Foreskin melanocyte (primary cell): ENCODE measurements at places on chromosomes 7 and 10.
A peak's percentile ranks its signal among the peaks of the same experiment; 100 is the strongest.

- DNase-seq = no peak
Observed at GRCh38 chr7:138917771-138918170, 63.4 kb downstream of the KIAA1549 start.

DNA sequence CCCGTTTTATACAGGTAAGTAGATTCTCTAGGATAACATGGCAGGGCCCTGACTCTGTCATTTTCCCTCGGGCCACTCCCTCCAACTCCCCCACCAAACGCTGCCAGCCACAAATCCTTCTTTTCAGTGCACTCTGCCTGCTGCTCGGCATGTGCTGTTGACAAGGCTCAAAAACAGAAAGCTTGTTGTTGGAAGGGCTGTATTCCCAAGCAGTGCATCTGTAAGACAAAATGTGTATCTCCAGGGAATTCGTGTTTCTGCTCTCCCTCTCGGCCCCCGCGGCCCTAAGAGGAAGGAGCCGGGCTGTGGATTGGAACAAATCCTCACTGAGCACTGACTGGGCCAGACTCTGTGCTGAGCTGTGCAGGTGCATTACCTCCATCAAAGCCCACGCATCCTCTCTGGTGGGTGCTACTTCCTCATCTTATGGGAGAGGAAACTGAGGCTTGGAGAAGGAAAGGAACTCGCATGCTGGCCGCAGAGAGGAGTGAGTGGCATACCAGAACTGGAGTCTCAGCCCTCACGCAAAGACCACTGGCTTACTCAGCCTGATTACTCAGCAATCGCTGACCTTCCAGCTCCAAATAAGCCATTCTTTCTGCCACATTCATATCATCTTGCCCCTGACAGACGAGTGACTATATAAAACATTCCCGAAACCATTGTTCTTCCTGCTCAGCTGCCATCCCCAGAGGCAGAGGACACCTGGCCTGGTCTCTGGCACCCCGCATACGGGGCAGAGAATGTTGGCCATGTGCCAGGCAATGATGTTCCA is 33.5 kb upstream of the ENO4 start:
- peak; percentile 59 for DNase-seq

- no peak for DNase-seq
Observed at GRCh38 chr7:10239695-10240345, 733.9 kb upstream of the PHF14 start.

DNA sequence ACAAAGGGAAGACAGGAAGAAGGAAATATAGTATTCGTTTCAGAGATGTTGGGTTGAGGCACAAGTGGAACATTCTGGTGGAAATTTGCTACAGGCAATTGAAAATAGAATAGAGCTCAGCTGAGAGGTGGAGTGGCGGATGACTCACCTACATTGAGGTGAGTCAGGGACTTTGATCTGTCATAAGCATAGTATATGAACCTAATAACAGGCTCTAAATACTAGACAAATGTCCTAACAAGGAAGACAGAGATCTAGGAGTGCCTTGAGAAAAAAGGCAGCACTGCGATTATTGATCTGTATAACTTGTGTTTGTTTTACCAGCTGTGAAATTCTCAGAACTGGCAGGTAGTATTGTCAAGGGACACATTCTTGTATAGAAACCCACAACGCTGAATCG is 907 bp upstream of the IFRD1 start:
- DNase-seq = no peak

- no peak for DNase-seq
Observed at GRCh38 chr10:101858723-101859500, 15.3 kb upstream of the KCNIP2 start.

DNA sequence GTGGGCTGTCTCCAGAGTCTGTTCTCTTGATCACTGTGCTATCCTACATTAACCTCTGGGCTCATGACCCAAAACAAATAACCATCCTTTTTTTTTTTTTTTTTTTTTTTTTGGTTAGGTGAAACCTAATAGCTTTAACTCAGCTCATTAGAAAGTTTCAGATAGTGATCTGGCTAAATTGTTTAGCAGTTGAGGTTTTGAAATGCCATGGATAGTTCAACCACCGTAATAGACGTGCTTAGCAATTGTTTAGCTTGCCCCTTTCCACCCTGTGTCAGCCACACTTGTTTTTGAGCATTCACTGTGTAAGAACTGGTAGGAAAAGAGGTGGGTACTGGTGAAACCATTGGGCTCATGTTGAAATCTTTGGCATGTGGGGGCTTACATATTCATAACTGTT is 3.8 kb downstream of the PLCE1 start:
- no peak for DNase-seq

DNA sequence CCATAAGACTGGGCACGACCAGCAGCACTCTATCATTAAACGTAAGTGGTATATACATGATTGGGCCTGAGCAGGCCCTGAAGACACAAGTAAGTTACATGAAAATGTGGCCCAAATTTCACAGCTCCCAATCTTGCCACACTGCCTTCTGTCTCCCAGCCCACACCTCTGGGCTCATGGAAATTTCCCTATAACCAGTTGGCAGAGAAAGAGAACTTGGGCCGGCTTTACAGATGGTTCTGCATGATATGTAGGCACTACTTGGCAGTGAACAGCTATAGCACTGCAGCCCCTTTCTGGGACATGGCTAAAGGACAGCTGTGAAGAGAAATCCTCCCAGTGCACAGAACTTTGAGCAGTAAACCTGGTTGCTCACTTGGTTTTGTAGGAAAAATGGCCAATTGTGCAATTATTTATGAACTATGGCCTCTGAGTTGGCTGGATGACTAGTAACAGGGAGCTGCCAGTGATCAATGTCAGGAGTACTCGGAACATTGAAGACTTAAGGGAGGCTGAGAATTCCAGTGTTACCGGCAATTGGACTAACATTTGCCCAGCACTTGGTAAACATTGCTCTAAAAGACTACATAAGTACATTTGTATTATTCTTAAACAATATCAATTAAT is 1006.6 kb upstream of the LRRN3 start:
- DNase-seq = no peak

DNA sequence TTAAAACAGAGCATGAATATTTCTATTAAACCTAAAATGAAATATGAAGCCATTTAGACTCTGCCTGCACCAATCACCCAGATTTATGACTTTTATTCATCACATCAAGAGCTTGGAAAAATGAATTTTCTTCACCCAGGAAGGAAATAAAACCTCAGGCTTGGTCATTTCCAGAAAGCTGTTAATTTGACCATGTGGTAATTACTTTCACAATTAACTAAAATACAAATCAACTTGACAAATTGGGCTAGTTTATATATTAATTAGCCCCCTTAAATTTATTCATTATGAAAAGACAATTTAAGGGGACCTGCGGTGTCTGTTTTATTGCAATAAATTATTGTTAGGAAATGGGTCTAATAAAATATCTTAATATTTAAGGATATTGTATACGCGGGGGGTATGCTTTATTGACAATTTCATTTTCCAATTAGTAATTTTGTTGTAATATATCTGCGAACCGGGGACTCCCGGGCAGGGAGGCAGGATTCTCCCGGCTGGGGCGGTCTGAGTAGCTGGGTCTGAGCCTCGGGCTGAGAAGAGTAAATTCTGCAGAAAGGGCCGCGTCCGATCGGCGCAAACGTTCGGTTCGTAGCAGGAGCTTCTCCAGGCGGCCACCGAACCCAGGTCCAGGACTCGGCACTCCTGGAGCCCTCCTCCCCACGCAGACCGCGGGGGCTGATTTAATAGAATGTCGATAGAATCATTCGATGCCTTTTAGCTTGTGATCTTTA is 9.4 kb upstream of the MNX1 start:
- DNase-seq = no peak

GRCh38 chr10:63583909-63584724 is 62.9 kb downstream of the REEP3 start:
- no peak for DNase-seq

DNA sequence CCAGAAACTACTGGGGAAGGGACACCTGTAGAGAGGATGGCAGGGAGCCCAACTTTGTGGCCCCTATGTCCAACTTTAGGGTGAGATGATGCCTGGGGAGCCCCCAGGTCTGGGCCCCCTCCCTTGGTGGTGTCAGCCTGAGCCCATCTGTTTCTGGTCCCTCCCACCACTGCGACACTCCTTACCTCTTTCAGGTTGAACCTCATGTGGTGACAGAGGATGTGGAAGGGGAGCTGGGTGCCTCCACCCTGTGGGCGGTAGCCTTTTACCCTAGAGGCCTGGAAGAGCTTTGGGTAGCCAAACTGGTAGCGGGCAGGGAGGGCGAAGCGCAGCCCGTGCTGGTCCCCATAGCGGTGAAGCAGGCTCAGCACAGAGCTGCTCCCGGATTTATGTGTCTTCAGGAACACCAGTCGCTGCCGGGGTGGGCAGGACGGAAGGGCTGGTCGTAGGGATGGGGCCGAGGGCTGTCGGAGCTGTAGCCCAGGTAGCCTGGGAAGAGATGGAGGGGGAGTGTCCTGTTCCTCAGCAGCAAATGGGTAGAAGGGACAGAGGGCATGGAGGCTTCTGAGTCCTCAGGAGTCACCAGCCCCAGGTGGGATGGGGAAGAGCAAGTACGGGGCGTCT is 2.0 kb downstream of the GAL3ST4 start:
- no peak for DNase-seq

GRCh38 chr10:44292390-44293002 is 92.4 kb downstream of the CXCL12 start:
- DNase-seq = no peak

- DNase-seq = no peak
Observed at GRCh38 chr7:114689406-114689805, 232.5 kb upstream of the MDFIC start.

- peak; percentile 67 for DNase-seq
Observed at GRCh38 chr7:17095931-17096330, 202.5 kb upstream of the AHR start.

- peak; percentile 1 for DNase-seq
Observed at GRCh38 chr7:115145512-115145911, 223.6 kb downstream of the MDFIC start.

- peak; percentile 52 for DNase-seq
Observed at GRCh38 chr10:21517134-21518031, 8.1 kb downstream of the SKIDA1 start.

- no peak for DNase-seq
Observed at GRCh38 chr7:37526623-37527022, 78.0 kb upstream of the ELMO1 start.

DNA sequence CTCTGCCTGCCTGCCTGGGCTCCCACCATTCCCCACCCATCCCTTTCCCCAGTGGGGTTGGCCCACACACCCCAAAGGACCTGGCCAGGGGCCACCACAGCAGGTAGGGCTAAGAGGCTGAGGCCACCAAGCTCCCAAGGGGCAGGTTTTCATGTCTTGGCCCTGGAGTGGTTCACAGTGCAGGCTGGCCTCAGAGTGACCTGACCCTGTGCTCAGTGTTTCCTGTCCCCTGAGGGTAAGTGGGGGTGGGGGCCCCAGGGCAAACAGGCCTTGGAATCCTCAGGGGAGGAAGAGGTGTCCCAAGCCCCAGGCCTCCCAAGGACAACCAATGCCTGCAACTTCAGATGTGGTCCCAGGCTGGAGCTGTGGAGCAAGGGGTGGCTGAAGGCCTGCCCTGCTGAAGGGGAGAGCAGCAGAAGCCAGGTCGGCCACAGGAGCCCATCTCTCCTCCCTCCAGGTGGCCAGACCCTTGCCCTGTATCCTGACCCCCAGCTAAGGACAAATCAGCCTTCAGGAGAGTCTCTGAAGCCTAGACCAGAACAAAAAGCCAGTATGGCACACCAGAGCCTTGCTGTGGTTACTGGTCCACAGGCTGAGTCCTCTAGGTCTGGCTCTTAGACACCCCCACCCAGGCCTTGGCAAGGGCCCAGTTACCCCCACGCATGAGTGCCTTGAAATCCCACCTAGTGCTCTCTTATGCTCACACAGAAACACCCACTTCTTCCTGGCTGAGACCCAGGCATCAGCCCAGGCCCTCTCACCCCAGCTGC is 27.6 kb downstream of the POLL start:
- no peak for DNase-seq

- no peak for DNase-seq
Observed at GRCh38 chr7:84492098-84493034, 297.8 kb upstream of the SEMA3A start.

DNA sequence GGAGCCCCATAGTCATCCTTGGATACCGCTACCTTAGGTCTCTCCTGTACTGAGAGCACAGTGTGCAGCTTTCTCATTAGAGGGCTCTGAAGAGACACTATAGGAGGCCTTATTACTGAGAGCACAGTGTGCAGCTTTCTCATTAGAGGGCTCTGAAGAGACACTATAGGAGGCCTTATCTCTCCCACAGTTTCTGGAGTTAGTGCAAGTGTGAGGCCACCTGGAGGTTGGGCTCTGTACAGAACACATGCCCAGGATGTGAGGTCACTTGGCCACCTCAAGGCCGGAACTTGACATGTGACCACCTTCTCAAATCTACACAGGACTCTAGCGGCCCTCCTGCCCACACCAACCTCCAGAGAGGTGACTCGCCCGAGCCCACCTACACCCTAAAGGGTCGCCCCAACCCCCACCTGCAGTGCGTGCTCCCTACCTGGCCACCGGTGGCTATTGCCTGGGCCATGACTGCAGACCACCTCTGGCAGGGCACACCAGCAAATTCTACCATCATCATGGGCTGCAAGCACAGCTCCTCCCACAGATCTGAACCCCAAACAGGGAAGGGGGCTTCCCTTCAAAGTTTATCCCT is 24.6 kb downstream of the FRMPD2 start:
- DNase-seq = no peak

- DNase-seq = no peak
Observed at GRCh38 chr10:62653254-62653653, 151.3 kb upstream of the ADO start.

GRCh38 chr10:2294739-2295138 is 557.4 kb upstream of the ADARB2 start:
- no peak for DNase-seq

DNA sequence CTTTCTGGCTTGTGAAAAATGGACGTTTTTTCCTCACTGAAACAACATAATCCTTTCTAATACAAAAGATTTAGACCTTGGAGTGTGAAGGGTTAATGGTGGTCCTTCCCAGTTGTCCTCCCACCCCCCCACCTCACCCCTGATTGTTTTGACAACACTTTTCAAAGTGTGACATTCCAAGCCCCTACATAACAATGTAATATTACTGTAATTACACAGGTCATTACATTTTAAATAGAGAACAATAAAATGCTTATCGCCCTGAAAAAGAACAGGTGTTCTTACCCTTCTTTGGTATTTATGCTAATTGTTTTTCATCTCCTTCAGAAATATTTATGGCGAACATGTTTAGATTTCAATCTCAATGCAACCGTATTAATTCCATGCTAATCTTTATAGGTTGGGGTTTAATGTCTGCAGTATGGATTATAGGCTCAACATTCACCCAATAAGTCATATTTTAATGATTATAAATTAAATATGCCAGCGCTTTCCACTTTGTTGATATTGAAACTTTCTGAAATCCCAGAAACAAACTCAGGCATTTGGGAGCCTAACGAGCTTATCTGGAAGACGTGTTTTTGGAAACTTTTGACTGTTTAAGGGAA is 5.0 kb downstream of the TCF7L2 start:
- no peak for DNase-seq

- DNase-seq = no peak
Observed at GRCh38 chr7:151669762-151670161, 150.1 kb upstream of the RHEB start.
